ENCODE measurements at places on chromosomes 3 and 15.

DNA sequence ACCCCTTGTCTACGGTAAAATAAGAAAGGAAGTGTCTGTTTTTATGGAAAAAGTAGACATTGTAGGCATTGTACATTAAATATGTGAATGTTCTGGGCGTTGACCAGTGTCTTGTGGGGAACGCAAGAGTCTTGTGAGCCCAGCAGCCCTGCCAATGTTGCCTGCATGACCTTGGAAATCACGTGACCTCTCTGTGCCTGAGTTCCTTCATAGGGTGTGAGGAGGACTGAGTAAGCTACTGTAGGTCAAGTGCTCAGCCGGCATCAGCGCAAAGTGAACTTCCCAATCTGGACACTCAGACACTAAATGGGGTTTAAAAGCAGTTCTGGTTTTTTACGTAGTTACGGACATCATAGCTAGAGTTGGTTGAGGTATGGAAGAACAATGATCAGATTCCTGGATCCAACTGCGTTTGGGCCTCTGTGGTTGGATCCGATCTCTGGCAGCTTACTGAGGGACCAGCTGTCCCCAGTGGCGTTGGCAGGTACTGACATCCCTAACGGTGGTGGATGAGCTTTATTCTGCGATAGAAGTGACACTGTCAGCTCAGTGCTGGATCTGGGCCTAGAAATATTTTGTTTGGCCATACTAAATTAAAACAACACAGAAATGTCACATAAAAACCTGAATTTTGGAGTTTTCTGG lies 63.8 kb downstream of the SPSB4 start:
- DNase-seq: no peak

DNA sequence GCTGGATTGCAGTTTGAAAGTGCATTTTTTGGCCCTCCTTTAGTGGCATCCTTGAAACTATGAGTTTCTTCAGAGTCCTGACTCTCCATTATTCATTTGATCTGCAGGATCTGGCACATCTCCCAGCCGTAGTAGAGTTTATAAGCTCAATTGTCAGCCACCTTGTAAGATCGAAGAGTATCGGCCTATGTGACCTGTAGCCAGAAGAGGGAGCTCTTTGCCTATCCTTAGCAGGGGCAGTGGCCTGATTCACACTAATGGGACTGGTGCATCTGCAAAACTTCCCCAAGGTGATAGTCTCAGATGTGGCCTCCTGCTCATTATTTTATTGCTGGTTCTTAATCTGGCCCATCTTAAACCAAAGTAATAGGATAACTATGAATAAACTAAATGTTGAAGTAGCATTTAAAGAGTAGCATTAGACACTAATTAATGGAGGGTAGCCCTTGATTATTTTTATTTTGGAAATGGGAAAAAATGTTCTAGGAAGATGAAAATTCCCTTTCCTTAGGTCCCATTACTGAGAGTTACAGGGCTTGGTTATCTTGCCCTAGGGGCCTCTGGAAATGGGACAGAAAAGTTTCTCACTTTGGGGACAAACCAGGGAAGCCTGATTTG lies 21.2 kb downstream of the GCSAM start:
- DNase-seq: peak; percentile 56

- DNase-seq: no peak
Observed at GRCh38 chr3:128416578-128417211, 50.0 kb downstream of the DNAJB8 start.

GRCh38 chr3:38114052-38114874 lies 22.7 kb downstream of the ACAA1 start:
- DNase-seq: no peak

DNA sequence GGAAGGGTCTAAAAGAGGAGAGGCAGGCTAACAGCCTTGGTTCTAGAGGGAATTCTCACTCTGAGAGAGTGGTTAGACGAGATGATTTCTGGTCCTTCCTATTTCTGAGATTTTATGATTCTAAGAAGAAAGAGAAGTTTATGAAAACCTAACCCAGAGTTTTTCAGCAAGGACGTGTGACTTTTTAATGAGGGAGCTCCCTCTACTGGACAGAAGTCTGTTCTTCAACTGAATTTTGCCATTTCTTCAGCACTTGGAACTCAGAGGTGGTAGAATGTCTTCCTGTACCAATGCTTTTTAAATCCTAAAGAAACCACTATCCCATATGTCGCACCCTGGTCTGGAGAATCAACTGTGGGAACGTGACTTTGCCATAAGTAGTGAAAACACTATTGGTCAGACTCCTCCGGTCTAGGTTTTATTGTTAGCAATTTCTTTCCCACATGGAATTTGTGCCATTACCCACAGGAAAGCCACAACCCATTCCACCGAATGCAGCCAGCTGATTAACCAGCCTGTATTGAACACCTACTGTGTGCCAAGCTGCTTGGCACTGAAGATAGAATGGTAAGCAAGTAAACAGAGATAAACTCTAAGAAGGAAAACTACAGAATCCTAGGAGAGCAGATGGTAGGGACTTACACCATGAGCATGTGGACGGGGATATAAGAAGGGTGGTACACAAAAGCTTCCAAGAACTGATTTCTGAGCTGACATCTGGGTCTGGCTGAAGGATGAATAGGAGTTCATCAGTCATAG lies 199.5 kb upstream of the LMCD1 start:
- DNase-seq: no peak

GRCh38 chr3:105798381-105798934 lies 70.4 kb downstream of the CBLB start:
- DNase-seq: no peak

DNA sequence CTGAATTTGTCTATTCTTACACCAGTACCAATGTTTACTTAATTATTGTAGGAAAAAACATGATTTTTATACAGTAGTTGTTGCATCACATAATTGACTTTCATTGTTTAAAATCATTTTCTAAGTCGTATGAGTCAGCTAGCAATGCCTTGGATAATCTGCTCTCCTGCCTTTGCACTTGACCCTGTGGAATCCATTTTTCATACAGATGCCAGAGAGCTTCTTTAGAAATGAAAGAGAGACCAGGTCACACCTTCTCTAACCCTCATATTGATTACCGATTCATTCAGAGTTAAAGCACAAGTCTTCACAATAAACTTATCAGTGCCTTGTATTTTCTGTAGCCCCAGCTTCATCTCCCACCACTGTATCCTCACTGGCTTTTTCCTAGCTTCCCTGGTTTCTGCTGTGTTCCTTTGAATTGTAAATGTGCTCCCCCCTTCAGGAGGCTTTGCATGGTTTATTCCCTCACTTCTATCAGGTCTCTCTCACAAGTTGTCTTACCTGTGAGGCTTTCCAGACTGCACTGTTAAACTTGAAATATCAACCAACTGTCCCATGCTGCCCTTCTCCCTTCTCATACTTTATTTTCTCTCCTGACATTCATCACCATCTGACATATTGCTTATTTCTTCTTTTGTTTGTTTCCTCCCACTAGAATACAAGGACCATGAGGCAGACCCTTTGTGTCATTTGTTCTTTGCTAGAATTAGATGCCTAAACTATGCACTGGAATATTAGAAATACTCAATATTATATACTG lies 662.0 kb upstream of the GBE1 start:
- DNase-seq: no peak

DNA sequence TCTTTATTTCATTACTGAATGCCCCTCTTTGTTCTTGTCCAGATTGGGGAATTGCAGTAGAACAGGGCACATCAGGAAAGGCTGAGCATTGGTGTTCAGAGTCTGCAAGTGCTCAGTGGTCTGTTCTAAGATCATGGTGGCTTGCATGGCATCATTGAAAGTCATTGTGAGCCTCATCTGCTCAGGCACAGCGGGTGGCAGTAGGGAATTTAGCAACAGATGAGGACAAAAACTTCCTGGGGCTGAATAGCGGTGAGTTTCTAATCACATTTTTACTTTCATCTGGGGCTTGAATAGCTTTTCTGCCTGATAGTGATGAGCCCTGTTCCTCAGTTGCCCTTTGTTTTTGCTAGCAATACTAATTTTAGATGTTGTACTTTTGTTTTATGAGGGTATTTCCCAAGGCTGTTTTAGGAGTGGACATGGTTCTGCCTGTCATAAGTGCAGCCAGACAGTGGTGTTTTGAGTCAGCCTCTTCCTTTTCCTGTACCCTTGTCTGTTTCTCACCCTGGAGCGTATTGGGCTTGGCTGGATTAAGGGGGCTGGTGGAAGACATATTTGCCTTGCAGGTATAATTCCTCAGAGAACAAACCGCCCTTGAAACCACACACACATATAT lies 127.2 kb upstream of the IL12A start:
- DNase-seq: no peak

- DNase-seq: no peak
Observed at GRCh38 chr15:72141171-72142084, 23.2 kb downstream of the SENP8 start.

GRCh38 chr3:53318522-53318921 lies 28.8 kb downstream of the DCP1A start:
- no peak for DNase-seq

DNA sequence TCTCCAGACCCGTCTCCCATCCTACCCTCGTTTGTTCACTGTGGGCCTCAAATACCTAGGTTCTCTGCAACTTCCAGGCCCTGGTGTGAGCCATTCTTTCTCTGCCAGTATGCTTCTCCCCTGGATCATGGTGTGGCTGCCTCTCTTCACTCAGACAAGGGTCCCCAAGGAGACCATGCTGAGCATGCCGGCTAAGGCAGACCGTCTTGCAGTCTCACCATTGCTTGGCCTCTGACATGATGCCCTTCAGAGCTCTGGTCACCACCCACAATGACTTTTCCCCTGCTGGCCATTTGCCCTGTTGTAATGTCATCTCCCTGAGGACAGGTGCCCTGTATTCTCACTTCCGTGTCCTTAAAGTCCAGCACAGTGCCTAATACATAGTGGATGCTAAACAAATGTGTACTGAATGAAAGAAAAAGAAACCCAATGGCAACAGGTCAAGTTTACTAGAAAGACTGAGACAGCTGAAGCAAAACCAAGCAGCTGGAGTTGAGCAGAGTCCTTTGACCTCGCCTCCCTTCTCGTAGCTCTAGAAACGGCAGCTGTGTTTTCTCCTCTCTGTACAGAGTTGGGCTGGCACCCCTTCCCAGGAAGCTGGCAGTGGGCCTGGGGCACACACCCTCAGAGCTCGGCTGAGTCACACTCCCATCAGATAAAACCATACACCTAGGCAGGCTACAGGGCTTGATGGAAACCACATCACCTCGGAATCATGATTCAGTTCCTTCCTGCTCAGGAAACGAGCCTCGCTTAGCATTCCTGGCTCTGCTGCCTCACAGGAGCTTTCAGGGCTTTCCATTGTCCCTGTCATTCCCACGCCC lies 8.6 kb downstream of the TLR9 start:
- DNase-seq: no peak

DNA sequence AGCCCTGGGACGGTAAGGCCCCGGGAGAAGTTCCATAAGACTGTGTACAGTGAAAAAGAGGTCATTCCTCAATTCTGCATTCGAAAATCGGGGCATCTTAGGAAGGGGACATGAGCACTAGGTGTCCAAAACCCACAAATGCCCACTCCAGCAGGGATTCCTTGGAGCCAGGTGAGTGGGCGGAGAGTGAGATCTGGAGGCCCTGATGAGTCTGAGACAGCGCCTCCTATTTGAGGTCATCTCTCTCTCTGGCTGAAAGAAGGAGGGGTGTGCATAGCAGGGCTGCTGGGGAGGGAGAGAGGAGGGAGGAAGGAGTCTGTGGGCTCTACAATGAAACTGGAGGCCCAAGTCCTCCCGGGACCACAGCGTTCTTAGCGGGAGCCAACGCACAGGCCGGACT lies 38.1 kb upstream of the LACTB start:
- DNase-seq: no peak

GRCh38 chr15:44666210-44667038 lies 3.0 kb upstream of the SPG11 start:
- no peak for DNase-seq

DNA sequence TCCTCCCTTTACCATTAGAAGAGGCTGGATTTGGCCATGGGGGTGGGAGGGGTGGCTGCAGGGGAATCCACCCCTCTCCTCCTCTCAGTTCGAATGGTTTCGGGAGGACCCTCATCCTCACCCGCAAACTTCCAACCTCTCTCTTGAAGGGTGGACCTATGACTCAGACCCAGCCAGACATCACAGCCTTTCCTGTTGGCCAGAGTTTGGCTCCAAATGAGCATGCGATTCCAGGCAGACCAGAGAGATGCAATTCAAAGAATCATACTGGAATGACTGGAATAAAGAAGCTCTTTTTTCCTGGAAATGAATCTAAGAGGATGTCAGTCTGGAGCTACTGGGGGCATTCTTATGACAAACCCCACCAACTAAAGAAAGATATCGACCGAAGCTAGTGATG lies 516.7 kb upstream of the MDFIC2 start:
- DNase-seq: no peak

DNA sequence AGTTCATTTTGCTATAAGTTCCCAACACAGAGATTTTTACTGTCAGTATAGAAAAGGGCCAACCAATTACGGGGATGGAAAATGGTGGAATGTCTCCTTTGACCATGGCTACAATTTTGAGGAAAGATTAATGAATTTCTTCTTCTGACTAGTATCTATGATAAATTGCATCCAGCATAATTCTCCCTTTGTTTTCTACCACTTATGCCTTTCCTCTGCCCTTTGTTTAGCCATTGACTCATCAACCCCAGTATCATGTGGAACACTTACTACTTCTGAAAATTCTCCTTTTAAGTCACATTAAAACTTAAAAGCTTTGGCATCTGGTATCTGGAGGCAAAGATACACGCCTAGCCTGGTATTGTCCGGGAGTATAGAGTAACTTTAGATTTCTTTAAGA lies 92.9 kb upstream of the CADPS start:
- DNase-seq: no peak

GRCh38 chr15:68791431-68792283 lies 29.0 kb downstream of the ANP32A start:
- peak; percentile 68 for DNase-seq

GRCh38 chr3:75192146-75192616 lies 471.9 kb upstream of the FRG2C start:
- peak; percentile 61 for DNase-seq

- no peak for DNase-seq
Observed at GRCh38 chr3:123817413-123817812, 66.7 kb downstream of the MYLK start.

GRCh38 chr3:114411190-114411668 lies 117.4 kb downstream of the TIGIT start:
- DNase-seq: no peak

Data from stimulated activated naive CD8-positive, alpha-beta T cell treated with anti-CD3 and anti-CD28 coated beads, Interleukin-15, Interleukin-2, amounts not matched to agents 100 U/mL and 50 U/mL, for 24 hours (primary cell).